Naive B cell (primary cell): ENCODE measurements at places on chromosomes 2 and 18.
A peak's percentile ranks its signal among the peaks of the same experiment; 100 is the strongest.

DNA sequence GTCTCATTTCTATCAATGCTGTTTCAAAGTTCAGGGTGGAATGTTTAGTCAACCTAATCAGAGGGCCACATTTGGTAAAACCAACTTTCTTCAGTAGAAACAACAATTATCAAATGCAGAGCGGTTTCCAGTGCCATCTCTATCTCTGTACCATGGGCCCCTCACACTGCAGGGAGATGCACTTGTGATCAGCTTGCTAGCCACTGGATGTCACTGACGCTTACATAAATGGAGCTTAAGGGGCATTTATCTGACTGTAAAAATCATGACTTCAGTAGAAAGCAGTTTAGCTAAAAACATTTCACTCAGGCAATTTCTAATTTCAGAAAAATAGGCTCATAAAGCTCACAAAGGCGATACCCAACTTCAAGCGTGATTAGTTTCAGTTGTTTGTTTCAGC lies 678.0 kb downstream of the ZEB2 start:
- DNase-seq = no peak

DNA sequence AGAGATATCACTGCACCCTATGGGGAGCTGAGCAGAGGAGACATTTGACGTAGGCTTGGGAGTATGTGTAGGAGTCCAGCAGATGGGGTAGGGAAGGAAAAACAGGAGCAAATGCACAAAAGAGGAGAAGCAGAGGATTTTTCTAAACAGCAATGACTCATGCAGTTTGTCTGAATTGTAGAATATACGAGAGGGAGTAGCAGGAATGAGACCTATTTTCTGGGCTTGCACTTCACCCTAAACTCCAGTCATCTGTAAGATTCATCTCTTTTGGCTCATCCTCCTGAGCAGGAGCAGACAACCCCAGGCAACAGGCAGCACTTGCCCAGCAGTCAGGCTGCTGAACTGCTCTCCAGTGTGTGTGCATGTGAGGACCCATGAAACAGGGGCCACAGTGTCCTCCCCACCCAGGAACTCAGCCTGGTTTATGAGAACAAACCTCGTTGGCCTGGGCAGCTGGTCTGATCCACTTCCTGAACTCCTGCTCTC lies 100.2 kb upstream of the CDC42EP3 start:
- no peak for DNase-seq

- DNase-seq = no peak
Observed at GRCh38 chr2:46135958-46136357, 161.2 kb upstream of the EPAS1 start.

DNA sequence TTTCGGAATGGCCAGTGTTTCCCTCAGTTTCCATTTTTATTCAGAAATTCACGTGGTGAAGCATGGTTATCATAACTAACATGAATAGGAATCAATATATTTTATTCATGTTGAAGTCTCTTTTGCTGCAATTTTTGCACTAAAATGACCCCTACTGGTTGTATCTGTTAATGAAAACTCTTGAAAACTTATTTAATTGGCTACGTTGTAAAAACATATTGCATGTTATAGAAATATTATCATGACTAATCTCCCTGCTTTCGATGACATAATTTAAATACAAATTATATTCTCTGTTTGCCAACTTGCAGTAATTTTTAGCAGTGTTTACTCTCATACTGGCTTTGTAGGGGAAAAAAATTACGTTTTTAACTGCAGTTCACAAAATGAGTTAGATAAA lies 3.5 kb downstream of the CRIM1 start:
- no peak for DNase-seq

GRCh38 chr2:16408331-16409005 lies 257.2 kb downstream of the CYRIA start:
- DNase-seq = no peak

GRCh38 chr2:187299122-187299906 lies 148.7 kb downstream of the CALCRL start:
- no peak for DNase-seq

DNA sequence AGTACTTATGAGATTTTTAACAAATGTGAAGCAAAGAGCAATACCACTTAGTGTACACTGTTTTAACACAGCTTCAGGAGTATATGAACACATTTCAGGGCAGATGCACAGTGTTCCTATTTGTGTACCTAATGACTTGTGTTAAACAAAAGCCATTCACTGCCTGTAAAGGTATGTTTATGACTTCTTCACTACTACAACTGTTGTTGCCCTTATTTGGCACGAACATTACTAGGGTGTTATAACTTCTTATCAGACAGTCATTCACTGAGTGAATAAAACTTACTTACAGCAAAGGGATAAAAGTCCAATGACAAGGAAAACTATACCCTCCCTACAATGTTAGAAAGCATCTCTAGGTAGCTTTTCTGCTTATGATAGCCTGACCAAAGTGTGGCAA lies 85.4 kb upstream of the CAVIN2 start:
- no peak for DNase-seq

DNA sequence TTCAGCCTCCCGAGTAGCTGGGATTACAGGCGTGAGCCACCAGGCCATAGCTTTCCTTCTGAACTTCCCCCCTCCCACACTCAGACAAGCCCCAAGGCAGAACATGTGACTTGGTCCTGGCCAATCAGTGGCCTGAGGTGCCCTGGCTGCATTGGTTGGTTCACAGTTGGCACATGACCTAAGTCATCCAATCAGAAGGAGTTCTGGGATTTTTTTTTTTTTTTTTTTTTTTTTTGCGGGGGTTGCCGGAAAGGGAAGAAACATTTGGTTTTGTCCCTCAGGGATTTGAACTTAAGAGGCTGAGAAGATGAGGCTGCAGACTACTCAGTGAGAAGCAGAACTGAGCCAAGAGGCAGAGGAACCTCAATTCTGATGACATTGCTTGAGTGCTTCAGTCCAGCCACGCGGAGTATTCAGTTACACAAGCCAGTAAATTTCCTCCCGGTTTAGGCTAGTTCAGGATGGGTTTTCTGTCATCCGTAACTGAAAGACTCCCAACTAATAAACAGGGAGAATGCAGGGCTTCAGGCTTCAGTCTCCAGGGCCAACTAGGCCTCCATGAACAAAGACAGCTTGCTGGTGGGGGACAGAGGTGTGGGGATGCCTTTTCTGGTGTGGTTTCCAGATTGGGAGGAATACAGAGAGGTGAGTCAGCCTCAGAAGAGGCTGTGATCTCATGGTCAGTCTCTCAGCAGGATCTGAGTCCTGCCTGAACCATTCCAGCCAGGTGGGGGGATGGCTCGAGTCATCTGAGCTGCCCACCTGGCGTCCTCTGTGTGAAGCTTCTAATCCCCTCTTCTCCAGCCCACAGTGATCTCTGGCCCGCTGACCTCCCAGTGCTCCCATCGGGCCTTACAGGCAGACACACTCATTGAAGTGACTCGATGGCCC lies 9.2 kb downstream of the PTMA start:
- DNase-seq = peak; percentile 57

DNA sequence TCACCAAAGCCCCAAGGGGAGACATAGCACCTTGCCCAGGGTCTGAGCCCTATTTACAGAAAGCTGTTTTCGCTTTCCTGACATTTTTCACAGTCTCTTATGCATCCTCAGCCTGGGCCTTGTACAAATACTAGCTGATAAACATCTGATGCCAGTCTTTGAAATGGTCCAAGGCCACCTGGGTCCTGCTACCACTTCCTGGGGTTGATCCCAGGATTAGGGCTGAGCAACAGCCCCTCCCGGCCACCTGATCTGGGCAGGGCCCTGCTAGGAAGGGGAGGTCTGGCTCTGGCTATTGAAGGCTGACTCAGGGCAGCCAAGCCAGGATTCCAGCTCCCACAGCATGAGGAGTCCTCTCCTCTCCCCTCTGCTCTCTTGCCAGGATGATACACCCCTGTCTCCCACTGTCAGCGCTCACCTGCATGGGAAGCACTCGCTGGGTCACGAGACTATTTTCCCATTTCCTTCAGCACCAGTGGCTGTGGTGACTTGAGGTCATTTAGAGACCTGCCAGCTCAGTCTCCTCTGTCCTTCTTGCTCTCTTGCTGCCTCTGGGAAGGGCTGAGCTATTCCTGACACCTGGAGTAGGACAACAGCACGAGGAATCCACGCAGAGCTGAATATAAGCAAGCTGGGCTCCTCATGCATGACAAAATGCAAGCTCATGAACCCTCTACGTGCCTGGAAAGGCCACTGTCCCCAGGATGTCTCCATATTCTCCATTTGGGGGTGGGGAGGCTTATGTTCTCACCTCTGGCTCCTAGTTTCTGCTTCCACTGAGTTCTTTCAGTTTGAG lies 53.0 kb upstream of the LGALSL start:
- DNase-seq = no peak

- no peak for DNase-seq
Observed at GRCh38 chr2:47339745-47340541, 63.0 kb upstream of the MSH2 start.
